Right lobe of liver (tissue), 6 donors: ENCODE measurements at places on chromosomes 1 and 21. TPM values are rescaled to one million over a fixed set of nuclear protein-coding genes. Genes with fewer than 3 reads are reported as not detected.

Gene CNR2
- total RNA-seq: 0.07 TPM

DNA sequence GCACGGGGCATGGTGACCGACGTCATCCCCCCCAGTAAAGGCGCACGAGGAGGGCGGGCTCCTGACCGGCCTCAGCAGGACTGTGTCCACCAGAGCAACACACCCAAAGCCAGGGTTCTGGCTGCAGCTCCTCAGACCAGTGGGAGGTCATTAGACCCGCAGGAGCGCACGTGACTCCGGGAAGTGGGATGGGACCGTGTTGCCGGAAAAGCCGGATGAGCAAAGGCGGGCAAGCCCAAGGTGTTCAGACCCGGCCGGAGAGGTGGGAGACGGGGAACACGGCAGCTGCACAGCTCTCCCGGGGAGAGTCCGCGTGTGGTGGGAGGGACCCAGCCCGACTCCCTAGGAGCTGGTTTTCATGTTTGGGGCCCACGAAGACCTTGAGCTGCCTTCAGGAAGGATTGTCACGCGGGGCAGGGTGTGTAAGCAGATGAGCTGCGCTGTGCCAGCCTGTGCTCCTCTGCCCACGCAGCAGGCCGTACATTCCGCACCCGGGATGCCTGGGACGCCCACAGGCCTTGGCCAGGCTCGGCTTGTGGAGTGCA, 20.6 kb upstream of the TRAPPC10 start:
- DNase-seq: no peak

DNA sequence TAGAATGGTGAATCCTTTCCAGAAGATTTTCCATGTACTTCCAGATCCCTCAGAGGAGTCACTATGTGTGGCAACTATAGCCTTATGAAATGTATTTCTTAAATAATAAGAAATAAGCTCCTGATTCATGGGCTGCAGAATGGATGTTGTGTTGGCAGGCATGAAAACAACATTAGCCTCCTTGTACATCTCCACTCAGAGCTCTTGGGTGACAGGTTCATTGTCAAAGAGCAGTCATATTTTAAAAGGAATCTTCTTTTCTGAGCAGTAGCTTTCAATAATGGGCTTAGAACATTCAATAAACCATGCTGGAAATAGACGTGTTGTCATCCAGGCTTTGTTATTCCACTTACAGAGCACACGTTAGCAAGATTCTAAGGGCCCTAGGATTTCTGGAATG, 96.6 kb downstream of the CDC7 start:
- DNase-seq: no peak

DNA sequence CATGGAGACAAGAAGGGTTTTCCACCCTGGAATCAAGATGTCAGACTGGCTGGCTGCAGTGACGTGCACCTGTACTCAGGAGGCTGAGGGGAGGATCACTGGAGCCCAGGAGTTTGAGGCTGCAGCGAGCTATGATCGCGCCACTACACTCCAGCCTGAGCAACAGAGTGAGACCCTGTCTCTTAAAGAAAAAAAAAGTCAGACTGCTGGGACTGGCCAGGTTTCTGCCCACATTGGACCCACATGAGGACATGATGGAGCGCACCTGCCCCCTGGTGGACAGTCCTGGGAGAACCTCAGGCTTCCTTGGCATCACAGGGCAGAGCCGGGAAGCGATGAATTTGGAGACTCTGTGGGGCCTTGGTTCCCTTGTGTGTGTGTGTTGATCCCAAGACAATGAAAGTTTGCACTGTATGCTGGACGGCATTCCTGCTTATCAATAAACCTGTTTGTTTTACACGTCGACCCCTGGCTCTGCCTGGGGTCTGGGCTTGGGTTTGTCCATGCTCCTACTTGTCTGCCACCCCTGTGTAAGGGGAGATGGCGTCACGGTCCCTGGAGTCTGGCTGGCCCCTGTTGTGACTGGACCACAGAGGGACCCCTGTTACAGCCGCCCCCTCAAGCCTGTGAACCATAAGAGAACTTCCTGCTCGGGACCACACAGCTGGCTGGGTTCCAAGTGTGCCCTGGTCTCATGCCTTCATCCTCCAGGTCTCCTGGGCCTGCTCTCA, 20.9 kb upstream of the VPS13D start:
- DNase-seq: peak; percentile 79

- no peak for DNase-seq
Observed at GRCh38 chr1:205751036-205751651, 1.2 kb upstream of the NUCKS1 start.

DNA sequence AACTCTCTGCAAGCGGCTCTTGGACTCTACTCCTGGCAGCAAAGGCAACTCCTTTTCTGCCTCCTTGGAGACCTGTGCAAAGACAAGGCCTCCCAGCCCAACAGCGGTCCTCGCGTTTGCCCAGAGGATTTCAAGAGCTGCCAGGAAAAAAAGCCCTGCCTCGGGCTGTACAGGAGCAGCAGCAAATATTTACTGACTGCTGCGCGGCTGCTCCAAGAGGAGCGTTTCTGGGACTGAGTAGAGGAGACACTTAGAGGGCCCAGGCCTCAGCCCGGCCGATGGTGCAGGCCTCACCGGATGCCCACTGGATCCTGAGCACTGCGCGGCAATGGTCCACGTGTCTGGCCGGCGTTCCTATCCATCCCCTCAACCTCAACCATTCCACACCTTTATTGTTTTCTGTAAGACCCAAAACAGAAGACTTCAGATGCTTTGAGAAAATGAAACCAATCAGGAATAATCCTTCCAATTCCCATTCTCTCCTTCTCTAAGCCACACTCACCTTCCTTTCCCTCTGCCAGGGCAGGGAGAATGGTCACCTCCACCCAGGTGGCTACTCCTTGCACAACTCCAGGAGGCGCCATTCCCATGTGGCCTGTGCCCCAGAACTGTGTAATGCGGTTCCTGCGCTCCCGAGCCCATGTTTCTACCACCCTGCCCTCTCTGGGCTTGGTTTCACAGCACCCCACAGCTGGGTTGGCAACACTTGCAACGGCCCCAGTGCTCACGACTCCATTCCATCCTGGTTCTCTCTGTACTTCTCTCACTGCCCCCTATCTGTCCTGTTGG, 215.8 kb downstream of the TRABD2B start:
- DNase-seq: no peak

- no peak for DNase-seq
Observed at GRCh38 chr1:236417336-236417735, 23.2 kb downstream of the EDARADD start.

- no peak for DNase-seq
Observed at GRCh38 chr1:192811006-192811405, 2.2 kb downstream of the RGS2 start.

- DNase-seq: no peak
Observed at GRCh38 chr21:41216486-41216885, 48.5 kb downstream of the BACE2 start.
